ENCODE measurements at places on chromosomes 2 and 18. TPM values are rescaled to one million over a fixed set of nuclear protein-coding genes. Genes with fewer than 3 reads are reported as not detected.

TPO gene
- 1.3 TPM for total RNA-seq

DLX1 gene
- 0.19 TPM for total RNA-seq

NEB gene
- total RNA-seq, result 7.0 TPM

LGALSL gene
- 74.2 TPM for total RNA-seq

ZNF892 gene
- total RNA-seq, result 2.0 TPM

- DNase-seq, result no peak
Observed at GRCh38 chr2:101858910-101859309, 132.8 kb upstream of the IL1R2 start.

GRCh38 chr2:106085181-106085940 lies 108.7 kb downstream of the UXS1 start:
- no peak for DNase-seq

DNA sequence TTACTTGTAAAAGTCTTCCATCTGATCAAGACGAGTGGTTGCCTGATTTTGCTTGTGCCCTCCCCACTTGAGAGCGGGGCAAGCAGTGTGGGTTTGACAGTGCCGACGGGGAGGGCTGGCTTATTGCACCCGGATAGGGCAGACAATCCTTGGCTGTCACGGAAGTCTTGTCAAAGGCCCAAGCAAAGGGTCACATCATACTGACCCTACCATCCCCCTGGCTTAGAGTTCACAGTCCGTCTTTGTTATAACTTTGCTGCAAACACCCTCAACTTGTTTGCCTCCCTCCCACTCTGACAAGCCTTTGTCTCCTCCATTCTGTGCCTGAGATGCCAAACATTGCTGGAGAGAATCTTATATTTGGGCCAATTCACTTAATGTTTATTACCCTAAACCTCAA lies 165.9 kb upstream of the MSH6 start:
- no peak for DNase-seq

- DNase-seq, result no peak
Observed at GRCh38 chr2:143623909-143624260, 494.7 kb downstream of the ARHGAP15 start.

DNA sequence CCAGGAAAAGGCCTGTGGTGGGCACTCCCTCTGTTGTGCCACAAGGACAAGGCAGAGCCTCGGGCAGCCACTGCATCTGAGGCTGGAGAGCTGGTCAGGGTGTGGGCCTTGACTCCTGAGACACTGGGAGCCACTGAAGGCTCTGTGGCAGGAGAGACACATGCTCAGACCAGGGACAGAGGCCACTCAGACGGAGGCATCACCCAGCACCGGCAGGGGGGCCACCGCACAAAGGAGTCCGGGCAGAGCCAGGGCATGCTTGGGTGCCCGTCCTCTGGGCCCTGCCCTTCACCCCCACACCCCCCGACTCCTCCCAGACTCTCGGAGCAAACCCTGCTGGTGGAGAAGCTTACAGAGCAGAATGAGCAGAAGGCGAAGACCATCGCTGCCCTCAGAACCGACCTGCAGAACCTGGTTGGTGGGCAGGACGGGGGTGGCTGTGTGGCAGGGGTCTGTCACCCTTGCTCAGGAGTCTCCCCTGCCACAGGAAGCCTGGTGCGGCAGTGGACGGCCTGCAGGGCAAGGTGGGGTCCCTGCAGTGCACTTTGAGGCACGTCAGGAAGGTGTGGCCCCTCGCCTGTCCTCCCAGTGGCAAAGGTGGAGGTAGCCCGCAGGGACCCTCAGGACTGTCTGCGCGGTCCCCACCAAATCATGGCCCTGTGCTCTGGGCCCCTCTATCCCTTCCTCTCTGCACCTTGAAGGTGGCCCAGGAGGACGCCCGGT lies 26.0 kb downstream of the CROCC2 start:
- DNase-seq, result peak; percentile 46

- no peak for DNase-seq
Observed at GRCh38 chr2:188628989-188629752, 337.5 kb downstream of the GULP1 start.

DNA sequence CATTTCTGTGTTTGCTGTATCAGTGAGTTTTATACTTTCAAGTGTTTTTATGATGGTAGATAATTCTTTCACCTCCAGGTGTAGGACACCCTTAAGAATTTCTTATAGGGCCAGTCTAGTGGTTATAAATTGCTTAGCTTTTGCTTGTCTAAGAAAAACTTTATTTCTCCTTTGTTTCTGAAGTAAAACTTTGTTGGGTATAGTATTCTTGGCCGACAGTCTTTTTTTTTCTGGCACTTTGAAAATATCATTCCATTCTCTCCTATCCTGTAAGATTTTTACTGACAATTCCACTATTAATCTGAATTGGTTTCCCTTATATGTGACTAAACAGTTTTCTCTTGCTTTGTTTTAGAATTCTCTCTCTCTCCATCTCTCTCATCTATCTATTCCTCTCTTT lies 118.7 kb upstream of the LRRTM4 start:
- no peak for DNase-seq

- no peak for DNase-seq
Observed at GRCh38 chr2:164981217-164981990, 26.1 kb upstream of the SLC38A11 start.

- no peak for DNase-seq
Observed at GRCh38 chr2:230582851-230583283, 129.8 kb upstream of the CAB39 start.

DNA sequence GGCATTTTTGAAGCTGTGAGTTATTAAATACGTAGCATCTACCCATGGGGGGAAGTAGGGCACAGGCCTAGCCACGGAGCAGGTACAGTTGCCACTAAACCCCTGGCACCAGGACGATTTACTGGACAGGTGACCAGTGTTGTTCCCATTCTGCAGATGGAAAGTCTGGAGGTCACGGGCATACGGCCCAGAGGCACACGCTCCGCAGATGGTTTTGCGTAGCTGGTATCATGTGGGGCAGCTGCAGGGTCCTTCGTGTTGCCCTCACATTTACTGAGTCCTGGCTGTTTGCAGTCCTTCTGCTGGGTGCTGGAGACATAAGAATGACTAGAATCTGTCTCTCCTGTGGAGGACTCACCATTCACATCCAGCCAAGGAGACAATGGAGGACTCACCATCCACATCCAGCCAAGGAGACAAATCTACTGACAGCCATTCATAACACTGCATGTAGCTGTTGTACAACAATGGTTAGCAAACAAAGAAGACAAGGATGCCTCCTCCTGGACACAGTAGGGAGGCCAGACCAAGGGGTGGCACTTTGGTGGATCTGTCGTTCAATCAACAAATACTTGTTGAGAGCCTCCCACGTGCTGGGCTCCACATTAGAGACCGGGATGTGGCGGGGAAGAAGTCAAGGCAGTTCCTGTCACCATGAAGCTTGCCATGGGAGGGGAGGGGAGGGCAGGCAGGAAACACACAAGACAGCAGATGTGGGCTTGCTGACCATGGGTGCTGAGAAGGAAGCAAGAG lies 24.9 kb downstream of the TWIST2 start:
- peak; percentile 67 for DNase-seq

DNA sequence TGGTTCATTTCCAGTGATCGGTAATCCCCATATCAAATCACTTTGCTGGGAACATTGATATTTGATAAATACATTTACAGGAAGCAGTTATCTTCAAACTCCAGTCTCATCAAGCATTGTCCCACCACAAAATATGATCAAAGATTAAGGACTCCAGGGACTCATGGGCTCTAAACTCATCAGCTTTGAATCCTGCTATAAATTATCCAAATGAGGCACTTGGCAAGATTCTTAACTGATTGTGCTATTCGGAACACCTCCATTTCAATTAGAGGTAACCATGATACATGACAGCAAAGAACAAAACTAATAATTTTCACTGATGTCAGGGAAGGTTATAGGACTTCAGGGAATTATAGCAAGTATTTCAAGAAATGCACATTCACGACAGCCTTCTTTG lies 1088.1 kb upstream of the PIK3C3 start:
- DNase-seq, result no peak

- DNase-seq, result no peak
Observed at GRCh38 chr2:10519394-10519740, 71.2 kb upstream of the ODC1 start.
